ENCODE measurements at places on chromosomes 4 and X.

DNA sequence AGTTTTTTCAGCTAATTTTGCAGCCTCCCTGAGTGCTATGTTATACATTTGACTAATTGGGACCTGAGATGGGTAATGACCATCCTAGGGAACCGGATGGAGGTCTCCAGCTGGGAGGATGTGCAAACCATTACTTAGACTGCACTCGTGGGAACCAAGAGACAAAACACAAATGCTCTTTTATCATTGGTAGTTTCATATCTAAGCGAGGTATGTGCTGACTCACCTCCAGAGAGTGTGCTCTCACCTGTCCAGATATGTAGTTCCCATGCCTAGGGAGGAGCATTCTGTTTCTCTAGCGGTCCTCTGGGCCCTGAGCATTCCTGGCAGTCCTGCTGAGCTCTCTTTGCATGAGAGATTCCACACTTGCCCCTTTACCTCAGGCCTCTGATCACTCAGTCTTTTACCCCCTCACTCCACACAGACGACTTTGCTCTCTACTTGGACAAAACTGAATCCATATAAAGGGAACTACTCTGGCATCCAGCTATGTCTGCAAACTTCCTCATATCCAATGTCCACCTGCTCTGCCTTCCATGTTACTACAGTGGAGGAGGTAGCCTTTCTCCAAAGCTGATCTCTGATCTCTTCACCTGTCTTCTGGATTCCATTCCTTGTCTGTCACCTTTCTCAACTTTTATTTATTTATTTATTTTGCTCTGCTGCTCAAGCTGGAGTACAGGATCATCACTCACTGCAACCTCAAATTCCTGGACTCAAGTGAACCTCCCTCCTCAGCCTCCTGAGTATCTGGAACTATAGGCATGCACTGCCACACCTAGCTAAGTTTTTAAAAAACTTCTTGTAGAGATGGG is 88.4 kb downstream of the LRP2BP start:
- DNase-seq: no peak

- DNase-seq: no peak
Observed at GRCh38 chr4:85370400-85371032, 104.4 kb upstream of the ARHGAP24 start.

DNA sequence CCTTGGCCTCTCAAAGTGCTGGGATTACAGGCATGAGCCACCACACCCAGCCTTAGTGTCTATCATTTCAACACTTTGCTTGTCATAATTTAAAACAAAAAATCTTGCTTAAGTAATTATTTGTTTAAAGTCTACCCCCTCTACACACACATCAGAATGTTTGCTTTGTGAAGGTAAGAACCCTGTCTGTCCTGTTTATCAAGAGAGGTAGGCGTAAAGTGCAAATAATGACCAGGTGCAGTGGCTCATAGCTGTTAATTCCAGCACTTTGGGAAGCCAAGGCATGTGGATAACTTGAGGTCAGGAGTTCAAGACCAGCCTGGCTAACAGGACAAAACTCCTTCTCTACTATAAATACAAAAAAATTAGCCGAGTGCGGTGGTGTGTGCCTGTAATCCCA is 326.7 kb upstream of the CLNK start:
- no peak for DNase-seq

DNA sequence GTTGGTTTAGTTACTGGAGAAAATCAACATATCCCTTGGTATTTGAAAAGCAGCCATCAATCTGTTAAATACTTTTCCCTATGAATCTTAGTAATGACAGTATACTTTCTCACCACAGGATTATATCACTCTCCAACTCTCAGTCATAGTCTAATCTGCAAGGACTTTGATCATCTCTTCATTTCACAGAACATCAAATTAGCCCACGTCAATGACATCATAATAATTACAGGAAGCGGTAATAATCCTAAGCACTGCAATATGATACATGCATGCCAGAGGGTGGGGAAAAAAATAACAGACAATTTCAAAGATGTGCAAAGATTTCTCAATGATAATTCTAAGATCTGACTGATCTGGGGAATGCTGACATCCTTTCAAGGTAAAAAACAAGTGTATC is 404.1 kb downstream of the GPM6A start:
- no peak for DNase-seq

- no peak for DNase-seq
Observed at GRCh38 chr4:155143512-155143911, 64.9 kb upstream of the NPY2R start.

DNA sequence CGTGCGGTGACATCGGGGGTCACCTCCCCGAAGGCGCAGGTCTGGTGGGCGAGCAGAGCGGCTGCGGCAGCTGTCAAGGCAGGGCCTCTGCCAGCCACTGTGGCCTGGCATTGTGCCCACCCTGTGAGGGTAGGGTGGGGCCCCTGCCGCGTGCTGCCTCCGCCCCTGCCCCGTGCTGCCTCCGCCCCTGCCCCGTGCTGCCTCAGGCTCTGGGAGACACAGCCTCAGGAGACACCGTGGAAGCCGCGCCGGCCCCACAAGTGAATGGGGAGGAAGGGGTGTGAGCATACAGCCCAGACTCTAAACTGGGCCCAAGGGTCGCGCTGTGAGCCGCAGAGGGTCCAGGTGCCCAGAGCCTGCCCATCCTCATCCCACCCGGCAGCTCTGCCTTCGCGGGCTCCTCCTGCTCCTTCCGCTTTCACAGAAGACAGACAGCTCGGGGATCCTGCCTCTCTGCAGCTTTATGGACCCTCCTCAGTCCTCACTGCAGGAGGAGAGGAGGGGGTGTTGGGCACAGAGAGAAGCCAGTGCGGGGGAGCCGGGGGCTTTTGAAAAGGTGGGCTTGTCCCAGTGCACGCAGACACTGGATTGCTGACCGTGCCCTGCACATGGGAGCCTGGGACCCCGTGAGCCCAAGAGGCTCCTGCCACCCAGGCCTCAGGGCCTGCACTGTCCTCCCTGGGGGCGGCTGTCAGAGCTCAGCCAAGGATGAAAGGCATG is 27.4 kb downstream of the PCGF3 start:
- DNase-seq: no peak

DNA sequence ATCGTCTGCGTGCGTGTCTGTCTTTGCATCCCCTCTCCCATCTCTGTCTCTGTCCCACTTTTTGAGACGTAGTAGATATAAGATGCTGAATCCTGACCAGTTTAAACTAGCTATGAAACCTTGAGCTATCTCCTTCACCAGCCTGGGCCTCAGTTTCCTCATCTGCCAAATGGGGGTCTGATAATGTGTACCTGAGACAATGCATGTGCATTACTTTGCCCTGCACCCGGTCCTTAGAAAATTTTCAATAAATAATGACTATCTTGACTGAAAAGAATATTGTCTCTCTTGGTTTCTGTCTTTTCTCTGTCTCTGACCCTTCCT is 602 bp downstream of the KANTR start:
- no peak for DNase-seq

DNA sequence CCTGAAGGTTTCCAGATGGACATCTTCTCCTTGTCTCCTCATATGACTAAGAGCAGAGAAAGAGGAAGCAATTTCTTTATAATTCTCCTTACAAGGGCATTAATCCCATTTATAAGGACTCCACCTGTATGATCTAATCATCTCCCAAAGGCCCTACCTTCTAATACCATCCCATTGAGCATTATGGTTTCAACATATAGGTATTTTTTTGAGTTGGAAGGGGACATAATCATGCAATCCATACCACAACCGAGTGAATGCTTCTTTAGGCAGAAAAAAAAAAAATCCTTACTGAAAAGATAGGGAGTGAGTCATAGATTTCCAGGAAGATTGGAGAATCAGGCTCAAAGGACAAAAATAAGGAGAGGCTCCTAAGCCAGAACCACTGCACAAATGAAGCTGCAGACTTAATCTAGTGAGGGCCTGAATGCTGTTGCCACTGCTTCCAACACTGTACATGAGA is 312.5 kb upstream of the HS3ST1 start:
- DNase-seq: no peak

GRCh38 chr4:22876270-22876669 is 183.5 kb downstream of the GBA3 start:
- no peak for DNase-seq

GRCh38 chr4:95761426-95761825 is 78.5 kb upstream of the PDHA2 start:
- no peak for DNase-seq

GRCh38 chr4:121688701-121689100 is 8.1 kb downstream of the ANXA5 start:
- no peak for DNase-seq
